ENCODE measurements at places on chromosomes 12 and 14.

GRCh38 chr12:11663130-11663529, 13.7 kb downstream of the ETV6 start:
- no peak for DNase-seq

DNA sequence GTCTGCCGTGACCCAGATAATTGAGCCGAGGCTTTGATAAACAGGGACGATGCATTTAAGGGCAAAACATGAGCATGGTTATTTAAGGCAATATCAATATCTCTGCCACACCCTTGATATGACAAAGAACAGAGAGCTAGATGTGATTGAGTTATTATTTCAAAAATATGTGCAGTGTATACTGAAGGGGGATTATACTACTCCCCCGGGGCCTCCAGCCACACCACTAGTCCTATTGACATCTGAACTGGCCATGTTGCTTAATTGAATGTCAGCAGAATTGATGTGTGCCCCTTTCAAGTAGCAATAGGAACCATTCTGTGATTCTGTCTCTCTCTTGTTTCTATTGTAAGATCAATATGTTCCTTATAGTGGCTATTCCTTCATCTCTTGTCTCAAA, 794.8 kb upstream of the SEL1L start:
- no peak for DNase-seq

DNA sequence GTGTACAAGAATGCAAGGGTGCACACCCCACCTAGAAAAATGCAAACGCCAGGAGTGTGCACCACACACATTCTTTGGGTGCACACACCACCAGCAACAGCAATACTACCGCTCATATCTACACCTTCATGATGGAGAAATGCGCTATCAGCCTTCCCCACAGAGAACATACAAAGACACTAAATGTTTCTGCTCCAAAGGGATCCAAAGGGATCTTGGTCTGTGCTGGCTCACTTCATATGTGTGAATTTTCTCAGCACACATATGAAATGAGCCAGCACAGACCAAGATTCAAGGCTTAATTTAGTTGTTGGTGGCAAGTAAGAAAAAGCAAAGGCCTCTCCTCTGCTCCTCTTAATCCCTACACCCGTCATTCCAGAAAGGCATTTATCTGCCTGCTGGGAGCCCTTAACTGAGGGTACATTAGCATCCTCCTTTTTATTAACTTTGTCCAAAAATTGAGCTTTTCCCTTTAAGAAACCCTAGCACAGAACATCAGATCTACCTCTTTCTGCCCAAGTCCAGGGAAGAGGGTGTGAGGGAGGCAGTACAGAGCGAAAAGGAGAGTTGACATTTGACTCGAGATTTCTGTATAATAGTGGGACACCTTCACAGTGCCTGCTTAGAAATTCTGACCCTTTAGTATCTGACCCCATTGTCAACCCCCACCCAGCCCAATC, 8.3 kb downstream of the BMP4 start:
- DNase-seq = no peak

DNA sequence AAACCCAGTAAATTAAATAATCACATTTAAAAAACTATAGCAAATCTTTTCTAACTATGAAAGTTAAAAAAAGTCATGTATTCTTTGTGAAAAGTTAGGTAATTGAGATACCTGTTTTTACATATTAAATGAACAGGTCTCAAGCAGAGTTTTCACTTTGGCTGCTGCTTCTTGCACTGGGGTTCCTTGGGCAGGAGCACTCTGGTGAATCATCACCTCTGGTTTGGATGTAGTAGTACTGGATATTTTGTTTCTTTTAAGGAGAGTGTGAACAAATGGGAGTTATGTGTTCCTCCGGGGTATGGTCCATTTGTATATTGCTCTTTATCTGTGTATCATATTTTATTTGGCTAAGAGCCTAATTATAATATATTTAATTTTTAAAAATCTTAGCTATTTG, 82.7 kb downstream of the FUT8 start:
- no peak for DNase-seq

GRCh38 chr14:93729993-93730392, 58.3 kb downstream of the PRIMA1 start:
- no peak for DNase-seq

DNA sequence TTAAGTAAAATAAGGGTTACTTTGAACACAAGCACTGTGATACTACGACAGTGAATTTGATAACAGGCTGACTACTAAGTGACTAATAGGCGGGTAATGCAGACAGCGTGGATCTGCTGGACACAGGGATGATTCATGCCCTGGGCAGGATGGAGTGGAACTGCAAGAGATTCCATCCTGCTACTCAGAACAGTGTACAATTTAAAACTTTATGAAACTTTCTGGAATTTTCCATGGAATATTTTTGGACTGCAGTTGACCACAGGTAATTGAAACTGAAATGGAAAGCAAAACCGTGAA, 46.0 kb downstream of the YEATS4 start:
- DNase-seq = no peak

- no peak for DNase-seq
These were observed 35.9 kb upstream of the EGLN3 start for GRCh38 chr14:33986804-33987203.

DNA sequence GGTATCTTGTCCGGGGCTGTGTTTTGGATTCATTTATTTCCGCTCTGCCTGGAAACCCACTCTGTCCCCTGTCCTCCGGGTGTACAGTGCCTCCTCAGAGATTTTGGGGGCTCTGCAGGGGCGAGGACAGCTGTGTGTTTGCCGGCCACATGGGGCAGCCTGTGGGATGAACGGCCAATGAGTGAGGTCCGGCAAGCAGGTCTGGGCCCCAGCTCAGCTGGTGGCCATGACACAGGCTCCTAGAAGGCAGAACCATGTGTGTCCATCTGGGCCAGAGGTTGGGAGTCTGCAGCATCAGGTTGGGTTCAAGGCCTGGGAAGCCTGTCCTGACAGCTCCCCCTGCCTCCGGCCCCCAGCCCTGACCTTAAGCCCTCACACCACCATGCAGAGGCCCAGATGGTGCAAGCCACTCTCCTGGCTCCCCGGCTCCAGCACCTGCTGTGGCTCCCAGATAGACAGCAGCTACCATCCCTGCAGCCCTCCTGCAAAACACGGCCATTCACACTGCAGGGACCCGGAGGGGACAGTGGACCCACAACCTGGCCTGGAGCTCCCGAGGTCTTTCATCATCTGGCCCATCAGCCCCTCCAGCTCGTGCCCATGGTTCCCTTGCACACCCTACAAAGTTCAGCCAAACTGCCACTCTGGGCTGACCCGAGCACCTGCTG, 220.1 kb upstream of the C14orf180 start:
- DNase-seq = no peak

DNA sequence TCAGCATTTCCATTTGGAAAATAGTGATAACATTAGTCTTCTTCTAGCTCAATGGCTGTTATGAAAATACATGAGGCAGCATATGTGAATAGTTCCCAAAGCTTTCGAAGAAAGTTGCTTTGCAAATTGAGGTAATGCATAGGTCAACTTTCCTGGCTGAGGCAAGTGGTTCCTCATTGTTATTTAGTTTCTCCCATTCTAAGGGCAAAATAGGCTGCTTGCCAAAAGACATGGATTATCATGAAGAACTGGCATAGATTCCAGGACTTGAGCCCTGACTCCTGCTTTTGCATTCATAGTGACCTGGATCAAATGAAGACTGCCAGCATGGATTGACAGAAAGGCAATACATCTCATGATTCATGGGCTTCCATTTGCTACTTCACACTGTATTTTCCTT, 35.7 kb downstream of the LRFN5 start:
- DNase-seq = no peak

GRCh38 chr14:36947362-36947761, 225.0 kb downstream of the SLC25A21 start:
- no peak for DNase-seq

- no peak for DNase-seq
These were observed 20.4 kb downstream of the JDP2 start for GRCh38 chr14:75448209-75448608.

DNA sequence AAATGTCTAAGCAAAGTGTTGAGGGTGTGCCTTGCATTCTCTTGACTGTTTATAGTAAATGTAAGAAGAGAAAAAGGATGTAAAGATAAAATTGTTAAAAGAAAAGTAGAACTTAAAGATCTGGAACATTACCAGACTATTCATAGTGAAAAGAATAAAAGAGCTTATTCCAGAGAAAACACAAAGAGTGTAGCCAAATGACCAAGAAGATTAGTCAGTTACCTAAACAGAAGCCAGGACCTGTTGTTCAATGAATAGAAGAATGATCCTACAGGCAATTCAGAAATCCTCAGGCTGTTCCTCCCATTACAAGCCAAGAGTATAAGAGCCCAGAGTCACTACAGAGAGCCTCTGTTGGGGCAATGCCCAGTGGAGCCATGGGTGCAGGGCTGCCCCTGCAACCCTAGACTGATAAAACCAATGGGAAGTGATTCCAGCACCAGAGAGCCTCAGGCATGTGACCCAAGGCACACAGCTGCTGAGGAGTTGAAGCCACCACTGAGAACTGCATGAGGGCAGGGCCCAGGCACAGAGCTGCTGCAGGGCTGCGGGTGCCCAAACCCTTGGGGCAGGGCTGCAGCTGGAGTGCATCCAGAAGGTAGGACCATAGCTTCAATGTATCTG, 91.1 kb upstream of the SLC38A4 start:
- DNase-seq = no peak

- DNase-seq = no peak
These were observed 67.3 kb downstream of the DACT1 start for GRCh38 chr14:58705066-58705465.

DNA sequence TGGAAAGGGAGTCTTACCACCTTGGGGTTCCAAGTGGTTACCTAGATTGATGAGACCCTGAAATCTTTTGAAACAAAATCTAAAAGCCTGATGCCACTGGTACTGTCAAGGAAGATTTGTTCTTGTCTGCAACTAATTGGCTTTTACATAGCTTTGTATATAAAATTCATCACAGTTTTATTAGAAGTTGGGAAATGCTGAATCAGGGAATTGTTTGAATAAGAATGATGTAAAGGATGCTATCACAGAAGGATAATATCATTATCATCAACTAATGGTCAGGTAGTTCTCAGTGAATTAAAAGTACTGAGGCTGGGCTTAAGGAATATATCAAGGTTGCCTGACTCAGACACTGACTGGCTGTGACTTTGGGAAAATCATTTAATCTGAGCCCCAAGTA, 248.3 kb upstream of the STXBP6 start:
- DNase-seq = no peak

- peak; percentile 33 for DNase-seq
These were observed 119.3 kb upstream of the MDM1 start for GRCh38 chr12:68451261-68452077.

DNA sequence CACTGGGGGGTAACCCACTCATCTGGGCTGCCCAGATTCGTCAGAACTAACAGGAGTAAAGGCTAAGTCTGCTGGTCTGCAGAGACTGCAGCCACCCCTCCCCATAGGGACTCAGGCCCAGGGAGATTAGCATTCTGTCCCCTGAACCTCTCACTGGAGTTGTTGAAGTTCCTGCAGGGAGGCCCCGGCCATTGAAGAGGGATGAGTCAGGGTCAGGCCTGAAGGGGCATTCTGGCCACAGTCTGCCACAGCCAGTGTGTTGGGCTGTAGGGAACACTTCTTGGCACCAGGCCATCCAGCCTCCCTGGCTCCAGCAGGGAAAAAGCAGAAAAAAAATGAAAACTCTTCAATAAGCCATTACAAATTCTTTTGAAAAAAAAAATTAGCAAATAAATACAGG, 35.3 kb downstream of the KLRK1 start:
- no peak for DNase-seq

DNA sequence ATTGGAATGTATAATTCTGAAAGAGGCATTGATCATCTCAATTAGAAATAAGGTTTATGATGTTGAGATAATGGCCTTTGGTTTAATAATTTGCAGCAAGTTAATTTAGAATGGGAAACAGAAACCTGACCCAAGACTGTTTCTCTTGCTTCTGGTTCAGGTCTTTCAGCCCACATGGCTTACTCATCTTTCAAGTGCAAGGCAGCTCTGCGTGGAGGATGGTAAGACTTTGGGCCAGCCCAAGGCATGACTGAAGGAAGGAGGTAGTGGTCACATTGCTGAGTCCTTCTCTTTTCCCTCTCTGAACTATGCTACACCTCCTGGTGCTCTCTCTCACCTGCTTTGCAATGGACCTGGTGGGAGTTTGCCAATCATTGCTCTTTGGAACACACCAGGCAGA, 98.7 kb downstream of the CAND1 start:
- no peak for DNase-seq

- no peak for DNase-seq
These were observed 84.7 kb upstream of the STRN3 start for GRCh38 chr14:31110872-31111271.

DNA sequence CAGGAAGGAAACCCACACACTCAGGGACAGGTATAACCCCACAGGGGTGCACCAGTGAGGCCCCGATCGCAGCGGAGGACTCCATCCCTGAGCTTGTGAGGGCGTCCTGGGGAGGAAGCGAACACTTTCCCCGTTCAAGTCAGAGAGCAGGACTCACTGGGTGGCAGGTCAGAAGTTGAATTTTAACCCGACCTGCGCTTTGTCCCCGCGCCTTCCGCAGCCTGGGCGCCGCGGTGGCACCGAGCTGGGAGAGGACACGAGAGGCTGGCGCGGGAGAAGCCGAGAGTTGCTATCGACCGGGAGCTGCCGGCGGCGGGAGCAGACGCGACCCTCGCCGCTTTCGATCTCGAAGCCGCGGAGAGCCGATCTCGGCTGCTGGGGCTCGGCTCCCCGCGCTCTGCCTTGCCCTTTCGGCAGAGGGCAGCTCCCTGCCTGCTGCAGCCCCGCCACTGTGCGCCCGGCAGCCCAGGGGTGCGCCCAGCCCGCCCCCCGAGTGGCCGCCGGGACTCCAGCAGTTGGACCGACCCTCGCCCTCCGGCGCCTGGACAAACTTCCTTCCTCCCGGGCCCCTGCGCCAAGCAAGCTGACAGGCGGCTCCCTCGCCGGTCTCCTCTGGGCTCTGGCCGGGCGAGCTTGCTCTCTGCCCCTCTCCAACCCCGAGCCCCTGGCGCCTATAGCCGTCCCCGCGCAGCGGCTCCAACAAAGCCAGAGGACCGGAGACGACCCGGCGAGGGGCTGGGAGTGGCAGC, 918 bp downstream of the LIN7A start:
- no peak for DNase-seq

- no peak for DNase-seq
These were observed 167.8 kb upstream of the HIF1A start for GRCh38 chr14:61527325-61528100.

GRCh38 chr12:122023339-122024131, 1.9 kb downstream of the BCL7A start:
- no peak for DNase-seq

DNA sequence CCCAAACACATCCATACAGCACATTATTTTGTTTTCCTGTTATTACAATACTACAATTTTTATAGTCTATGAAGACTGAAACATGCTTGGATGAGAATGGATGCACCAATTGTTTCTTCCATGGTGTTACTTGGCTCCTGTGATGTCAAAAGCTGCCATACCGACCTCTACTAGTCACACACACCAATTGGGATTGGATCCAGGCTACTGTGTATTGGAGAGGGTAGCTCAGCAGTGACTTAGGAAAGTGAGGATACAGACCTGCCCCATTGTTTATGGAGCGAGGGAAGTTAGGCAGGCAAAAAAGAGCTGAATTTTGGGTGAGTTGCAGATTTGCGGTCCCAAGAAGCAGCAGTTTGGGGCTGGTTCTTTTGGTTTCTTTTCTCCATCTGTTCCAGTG, 30.8 kb upstream of the AKAP6 start:
- DNase-seq = no peak

GRCh38 chr14:87864356-87865270, 128.4 kb downstream of the GALC start:
- DNase-seq = no peak

- no peak for DNase-seq
These were observed 126.1 kb upstream of the ARHGAP5 start for GRCh38 chr14:31950764-31951637.
